ENCODE measurements at places on chromosomes 2 and 18. TPM values are rescaled to one million over a fixed set of nuclear protein-coding genes. Genes with fewer than 3 reads are reported as not detected.

DNA sequence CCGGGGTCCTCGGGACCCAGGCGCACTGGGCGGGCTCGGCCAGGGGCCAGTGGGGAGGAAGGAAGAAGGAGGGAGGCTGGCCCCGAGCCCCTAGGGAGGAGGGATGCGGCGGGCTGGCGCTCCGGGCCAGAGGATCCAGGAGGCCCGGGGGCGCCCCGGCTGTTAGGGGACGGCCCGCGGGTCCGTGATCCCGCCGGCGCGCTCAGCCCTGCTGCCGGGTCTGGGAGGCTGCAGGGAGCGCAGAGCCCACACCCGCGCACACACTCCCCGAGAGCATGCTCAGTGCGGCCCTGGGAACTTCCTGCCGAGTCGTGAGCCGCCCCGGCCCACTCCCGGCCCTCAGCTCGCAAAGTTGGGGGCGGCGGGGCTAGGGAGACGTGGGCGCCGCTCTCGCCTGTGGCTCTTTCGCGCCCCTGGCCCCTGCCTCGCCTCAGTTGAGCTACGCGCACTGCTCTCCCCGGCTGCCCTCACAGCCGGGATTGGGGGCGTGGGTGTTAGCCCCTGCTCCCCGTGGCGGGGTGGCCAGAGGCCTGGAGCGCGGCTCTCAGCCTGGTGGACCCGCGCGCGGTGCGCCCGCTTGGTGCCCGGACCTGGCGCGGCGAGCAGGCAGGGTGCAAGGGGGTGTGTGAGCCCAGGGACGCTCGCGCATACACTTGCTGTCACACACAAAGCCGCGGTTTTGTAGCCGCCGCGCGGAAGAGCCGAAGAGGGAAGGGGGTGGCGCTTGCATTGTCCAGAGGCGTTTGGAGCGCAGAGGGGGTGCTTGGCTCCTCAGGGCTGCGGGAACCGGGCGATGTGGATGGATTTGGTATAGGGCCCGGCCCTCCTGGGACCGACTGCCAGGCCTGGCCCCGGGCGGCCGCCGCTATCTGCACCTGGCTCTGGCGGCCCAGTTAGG, 132.9 kb upstream of the MGAT5 start:
- peak; percentile 78 for DNase-seq

- DNase-seq = no peak
Measured at GRCh38 chr2:21930226-21930625, 806.5 kb downstream of the TDRD15 start.

ASPRV1 gene
- total RNA-seq = 0.73 TPM

GRCh38 chr2:133157141-133157540, 411.1 kb downstream of the NCKAP5 start:
- DNase-seq = no peak

DIPK1C gene
- total RNA-seq = not detected
